ENCODE measurements at places on chromosomes 1 and 21.

DNA sequence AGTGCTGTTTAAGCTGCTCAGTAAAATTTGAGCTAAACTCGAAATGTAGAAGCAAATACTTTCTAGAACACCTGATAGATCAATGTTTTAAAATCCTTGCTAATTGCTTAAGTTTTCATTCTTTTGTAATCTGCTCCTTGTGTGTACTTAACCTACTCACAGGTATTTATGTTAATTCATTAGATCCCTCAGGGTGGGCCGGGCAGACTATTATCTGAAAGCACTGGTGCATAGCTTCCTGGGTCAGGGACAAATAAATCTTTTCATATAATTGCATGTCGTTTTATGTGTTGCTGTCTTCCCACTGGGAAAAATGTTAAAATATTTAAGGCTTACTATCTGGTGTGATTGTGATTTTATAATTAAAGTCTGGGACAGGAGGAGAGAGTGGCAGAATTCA is 440.5 kb downstream of the SMYD3 start:
- no peak for DNase-seq

DNA sequence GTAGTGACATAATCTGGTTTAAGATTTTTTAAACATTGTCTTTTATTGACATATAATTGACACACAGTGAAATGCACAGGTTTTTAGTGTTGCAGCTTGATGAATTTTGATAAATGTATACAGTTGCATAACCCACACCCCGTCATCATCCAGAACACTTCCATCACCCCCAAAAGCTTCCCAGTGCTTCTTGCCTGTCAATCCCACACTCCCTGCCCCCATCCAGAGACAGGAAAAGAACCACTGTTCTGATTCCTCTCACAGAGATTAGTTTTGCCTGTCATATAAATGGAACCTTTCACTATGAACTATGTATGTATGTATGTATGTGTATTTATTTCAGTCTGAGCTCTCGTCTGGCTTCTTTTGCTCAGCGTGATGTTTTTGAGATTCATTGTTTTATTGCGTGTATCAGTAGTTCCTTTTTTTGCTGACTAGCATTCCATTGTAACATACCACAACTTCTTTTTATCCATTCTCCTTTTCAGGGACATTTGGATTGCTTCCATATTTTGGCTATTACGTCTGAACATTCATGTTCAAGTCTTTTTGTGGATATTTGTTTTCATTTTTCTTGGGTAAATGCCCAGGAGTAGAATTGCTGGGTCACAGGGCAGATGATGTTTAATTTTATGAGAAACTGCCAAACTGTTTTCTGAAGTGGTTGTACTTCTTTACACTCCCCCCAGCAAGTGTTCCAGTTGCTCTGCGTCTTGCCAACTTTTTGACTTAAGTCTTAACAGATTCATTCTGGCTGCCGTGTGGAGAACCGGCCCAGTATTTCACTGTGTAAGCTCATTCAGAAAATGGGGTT is 8.7 kb downstream of the UBIAD1 start:
- DNase-seq = no peak

GRCh38 chr1:168482106-168482505 is 61.7 kb downstream of the XCL2 start:
- no peak for DNase-seq

DNA sequence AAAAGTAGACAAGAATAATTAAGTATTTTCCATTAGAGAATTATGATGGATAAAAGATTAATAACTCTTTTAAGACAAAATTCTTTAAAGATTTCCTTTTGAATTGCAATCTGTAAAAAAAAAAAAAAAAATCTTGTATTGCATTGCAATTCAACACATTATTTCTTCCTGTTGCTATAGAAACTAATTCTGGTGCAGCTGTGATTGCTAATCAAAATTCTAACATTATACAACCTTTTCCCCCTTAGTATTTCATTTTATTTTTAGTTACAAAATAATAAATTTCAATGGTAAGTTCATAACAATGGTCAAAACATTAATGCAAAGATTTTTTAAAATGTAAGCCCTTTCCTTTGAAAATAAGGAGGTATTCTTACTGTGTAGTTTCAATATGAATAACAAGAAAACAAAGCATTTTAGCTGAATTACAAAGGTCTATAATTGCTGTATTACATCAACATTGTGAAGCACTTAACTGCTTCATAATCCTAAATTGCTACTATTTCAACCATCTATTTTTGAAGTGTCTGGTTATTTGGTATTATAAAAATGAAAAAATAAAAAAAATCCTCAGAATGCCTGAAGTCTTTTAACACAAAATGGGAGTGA is 135.0 kb downstream of the SYT14 start:
- DNase-seq = no peak

- no peak for DNase-seq
These were observed 4.3 kb upstream of the S100A9 start for GRCh38 chr1:153353226-153353947.

DNA sequence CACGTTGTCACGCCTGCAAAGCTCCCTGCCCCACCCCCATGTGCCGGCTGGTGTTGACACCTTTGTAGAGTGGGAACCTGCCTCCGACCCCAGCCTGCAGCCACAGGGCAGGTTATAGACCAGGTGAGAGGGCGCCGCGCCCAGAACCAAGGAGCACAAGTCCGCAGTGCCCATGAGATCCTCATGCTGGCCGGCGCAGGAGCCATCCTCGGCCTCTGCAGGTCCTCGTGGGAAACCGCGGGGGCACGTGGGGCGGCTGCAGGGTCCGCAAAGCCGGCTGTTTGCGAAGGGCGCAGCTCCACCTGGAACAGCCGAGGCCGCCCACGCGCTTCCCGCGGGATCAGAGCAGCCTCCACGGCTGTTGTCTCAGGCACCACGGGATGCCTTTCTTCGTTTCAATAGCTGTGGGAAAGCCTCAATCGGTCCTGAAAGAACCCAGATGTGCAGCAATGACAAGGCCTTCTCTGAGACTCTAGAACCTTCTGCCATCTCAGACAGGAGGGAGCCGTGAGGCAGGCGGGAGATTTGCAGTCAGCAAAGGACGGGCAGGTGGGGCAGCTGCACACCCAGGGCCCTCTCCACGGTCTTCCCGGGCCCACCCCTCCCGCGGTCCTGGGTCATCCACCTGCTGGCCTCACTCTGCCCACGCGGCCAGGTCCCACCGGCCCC is 29.9 kb downstream of the POFUT2 start:
- DNase-seq = no peak

- no peak for DNase-seq
These were observed 41.0 kb downstream of the WASF2 start for GRCh38 chr1:27448982-27449381.

GRCh38 chr1:100862591-100862990 is 32.1 kb downstream of the EXTL2 start:
- DNase-seq = no peak

Data from T1000 (cell line).